ENCODE measurements at places on chromosomes 7 and 10. TPM values are rescaled to one million over a fixed set of nuclear protein-coding genes. Genes with fewer than 3 reads are reported as not detected.

The VAX1 gene
- total RNA-seq = not detected

The ATP5F1C gene
- 384 TPM for total RNA-seq

The HOXA4 gene
- total RNA-seq = 1.9 TPM

The EMX2 gene
- 0.07 TPM for total RNA-seq

The FKBP6 gene
- not detected for total RNA-seq

The SLC16A12 gene
- 0.80 TPM for total RNA-seq

The C10orf53 gene
- total RNA-seq = not detected

The TMEM213 gene
- total RNA-seq = not detected

The ZNF804B gene
- total RNA-seq = not detected

The CPN1 gene
- total RNA-seq = not detected

The ITGA8 gene
- 0.65 TPM for total RNA-seq

The PNLIPRP3 gene
- total RNA-seq = not detected

Data from thoracic aorta endothelial cell (primary cell).